Hematopoietic multipotent progenitor cell treated with erythropoietin and hydrocortisone succinate and interleukin-3 and kit ligand, for 6 days (in vitro differentiated cells): ENCODE measurements at places on chromosomes 11 and 22.

DNA sequence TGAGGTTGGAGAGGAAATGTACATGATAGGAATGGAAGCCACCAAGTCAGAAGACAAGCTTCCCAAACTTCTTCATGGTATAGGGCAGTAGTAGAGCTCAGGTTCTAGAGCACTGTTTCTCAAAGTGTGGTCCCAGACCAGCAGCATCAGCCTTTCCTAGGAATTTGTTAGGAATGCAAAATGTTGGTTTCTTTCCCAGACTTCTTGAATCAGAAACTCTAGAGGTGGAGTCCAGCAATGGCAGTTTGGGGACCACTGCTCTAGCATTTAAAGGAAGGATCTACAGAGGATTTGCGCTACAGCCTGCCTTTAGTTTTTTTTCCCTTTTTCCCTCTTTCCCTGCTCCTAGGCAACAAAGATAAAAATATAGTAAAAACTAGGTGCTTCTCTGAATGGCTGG lies 17.0 kb upstream of the MMP12 start:
- DNase-seq = no peak

DNA sequence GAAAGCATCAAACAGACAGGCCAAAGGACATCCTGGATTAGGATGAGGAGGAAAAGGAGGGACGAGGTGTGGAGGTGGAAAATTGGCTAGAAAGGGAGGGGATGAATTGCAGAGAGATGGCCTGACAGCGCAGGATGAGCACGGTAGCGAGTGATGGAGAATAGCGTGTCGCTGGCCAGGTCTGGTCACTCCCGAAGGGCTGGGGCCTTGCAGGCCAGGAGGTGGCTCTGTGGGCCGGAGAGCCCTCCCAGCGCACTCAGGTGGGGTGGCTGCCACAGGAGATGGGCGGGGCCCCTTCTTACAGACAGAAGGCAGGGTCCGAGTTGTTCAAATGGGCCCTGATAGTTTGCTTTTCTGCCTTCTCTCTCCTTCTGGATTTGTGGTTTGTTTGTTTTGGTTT lies 37.1 kb upstream of the THY1 start:
- DNase-seq = no peak

GRCh38 chr11:115530752-115531151 lies 26.5 kb upstream of the CADM1 start:
- no peak for DNase-seq

GRCh38 chr11:72343006-72343756 lies 91.2 kb downstream of the CLPB start:
- peak; percentile 41 for DNase-seq

GRCh38 chr11:71357414-71357813 lies 90.8 kb downstream of the DHCR7 start:
- no peak for DNase-seq
